Kidney tubule cell (primary cell): ENCODE measurements at places on chromosomes 3 and 15.

DNA sequence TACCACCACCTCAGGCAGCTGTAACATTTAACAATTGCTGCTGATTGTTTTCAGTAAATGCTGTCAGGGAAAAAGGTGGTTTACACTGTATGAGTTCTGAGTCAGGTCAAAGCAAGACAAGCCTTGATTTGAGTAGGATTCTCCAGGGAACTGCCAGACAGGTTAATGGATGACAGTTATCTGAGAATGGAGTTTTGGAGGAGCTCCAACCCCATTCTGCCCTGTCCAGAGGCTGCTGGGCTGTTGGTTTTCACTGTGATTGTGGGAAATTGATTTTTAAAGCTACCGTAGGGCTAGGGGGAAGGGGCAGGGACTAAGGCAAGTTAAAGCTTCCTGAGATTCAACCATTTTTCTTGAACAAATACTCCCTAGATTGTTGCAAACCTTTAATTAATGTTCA is 39.9 kb downstream of the TICRR start:
- DNase-seq, result no peak

DNA sequence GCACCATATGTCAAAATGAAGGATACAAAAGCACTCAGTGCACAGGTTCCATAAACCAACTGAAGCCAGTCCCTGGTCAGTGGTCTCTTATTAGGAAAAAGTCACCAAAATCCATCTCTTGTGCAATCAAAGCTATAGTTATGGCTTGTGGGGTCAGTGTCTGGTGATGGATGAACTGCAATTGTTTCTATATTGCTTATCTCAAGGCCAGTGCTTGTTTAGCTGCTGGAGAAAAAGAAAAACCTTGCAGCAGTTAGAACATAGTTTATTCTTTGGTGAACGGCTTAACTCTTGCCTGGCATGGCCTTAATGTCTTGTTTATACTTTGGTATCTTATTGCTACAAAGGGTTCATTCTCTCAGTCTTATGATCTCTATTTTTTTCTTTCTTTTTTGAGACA is 2.9 kb upstream of the UQCRC1 start:
- no peak for DNase-seq

DNA sequence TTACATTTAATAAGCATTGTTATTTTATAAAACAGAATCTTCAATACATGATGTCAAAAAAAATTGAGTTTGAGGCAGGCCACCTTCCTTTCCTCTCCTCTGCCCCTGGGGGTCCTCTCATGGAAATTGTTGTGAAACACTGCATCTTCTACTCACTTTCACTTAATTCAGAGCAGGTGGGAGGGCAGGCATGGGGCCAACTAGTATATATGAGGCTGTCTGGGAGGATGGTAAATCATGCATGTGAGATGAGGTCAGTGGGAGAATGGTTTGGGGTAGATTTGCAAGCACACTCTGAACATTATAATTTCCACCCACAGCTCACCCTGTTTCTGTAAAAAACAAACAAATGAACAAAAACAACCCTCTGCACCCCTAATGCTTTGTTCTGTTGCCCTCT is 10.4 kb upstream of the CCDC14 start:
- DNase-seq, result no peak

- DNase-seq, result peak; percentile 58
Observed at GRCh38 chr3:65714134-65714533, 324.6 kb downstream of the MAGI1 start.

GRCh38 chr3:116037954-116038911 is 407.1 kb downstream of the LSAMP start:
- no peak for DNase-seq

DNA sequence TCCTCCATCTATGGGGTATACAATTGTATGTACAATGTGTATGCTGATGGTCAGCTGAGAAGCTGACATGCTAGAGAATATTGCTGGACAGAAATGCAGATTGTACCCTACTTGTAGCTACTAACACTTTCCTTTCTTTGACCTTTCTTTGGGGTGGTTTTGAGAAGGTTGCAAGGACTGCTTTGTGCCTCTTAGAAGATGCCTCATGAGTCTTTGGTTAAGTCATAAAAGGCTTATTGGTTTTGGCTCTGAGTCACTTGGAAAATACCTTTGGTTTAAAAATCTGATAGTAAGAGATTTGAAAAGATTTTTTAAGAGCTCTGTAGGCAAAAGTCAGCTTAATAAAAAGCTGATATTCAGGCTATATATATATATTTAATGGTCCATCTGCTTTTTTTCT is 71.5 kb downstream of the ZMAT3 start:
- peak; percentile 22 for DNase-seq

DNA sequence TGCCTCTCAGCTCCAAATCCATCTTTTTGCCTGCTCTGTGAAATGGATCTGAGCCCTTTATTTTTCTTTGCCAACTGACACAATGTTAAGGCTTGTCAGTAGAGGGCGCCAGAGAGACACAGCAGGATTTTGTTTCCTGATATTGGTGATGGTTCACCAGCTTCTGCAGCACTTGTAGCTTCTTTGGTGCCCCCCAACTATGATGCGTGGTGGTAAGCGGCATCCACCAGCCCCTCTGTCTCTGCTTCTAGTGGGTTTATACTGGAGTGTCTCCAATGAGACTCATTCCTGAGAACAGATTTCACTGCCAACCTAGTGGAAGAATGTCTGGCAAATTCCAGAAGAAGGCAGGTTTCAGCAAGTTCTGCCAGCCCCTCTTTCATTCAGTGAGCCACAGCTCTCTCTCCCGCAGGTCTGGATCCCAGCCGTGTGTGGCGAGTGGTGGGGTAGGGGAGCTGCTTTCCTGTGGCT is 471.9 kb upstream of the FRG2C start:
- DNase-seq, result peak; percentile 50

DNA sequence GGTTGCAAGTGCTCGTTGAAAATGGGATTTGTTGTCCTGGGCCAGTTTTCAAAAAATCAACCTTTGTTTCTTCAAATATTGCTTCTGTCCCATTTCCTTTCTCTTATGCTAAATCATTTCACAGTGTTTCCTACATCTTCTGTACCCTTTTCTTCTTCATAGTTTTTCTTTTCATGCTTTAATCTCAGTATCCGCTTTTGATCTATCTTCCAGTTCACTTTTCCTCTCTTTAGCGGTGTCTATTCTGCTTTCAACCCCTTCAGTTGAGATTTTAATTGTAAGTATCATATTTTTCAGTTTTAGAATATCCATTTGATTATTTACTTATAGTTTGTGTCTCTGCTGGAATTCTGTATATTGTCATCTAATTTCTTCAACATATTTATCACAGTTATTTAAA is 311.7 kb upstream of the TPM1 start:
- DNase-seq, result no peak

DNA sequence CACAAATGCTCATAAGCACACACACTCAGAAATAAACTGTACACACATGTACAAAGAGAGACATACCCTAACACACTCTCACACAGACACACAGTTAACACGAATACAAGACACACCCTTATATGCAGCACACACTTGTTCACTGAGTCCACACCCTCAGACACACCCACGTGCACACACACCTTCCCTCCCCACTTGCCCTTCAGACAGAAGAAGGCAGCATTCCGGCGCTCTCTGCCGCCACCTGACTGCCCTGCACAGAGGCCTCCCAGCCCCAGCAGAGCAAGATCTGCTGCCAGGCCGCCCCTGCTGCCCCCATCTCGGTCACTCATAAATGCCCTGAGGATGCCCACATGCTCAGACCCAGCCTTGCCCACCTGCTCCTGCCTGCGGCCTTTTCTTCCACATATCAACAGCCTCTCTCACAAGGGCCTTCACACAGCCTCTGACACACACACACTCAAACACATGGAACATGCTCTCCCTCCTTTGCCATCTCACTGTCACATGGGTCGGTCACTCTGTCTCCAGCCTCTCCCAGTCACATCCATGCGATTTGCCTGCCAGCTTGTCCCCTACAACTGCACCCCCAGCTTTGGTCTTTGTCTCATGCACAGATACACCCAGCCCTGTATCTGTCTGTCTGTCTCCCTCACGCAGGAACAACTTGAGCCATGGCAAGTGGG is 71.1 kb downstream of the EPHB3 start:
- DNase-seq, result no peak

DNA sequence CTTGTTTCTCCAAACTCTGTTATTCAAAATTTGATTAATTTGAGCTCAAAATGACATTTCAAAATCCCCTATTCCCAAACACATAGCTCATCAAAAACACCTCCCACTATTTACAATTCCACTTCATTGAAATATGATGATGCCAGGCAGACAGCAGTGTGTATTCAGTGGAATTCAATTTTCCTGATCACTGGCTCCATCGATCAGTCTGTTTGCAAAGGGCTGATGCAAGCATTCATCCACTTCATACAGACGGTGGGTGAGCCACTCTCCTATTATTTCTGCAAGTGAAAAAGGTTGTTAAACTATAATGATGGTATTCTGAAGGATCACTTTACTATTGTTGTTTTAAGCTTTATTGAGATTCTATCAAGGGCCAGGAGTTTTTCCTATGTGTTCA is 90.7 kb downstream of the RTP4 start:
- DNase-seq, result no peak

- DNase-seq, result no peak
Observed at GRCh38 chr3:4688411-4688810, 195.3 kb downstream of the ITPR1 start.

DNA sequence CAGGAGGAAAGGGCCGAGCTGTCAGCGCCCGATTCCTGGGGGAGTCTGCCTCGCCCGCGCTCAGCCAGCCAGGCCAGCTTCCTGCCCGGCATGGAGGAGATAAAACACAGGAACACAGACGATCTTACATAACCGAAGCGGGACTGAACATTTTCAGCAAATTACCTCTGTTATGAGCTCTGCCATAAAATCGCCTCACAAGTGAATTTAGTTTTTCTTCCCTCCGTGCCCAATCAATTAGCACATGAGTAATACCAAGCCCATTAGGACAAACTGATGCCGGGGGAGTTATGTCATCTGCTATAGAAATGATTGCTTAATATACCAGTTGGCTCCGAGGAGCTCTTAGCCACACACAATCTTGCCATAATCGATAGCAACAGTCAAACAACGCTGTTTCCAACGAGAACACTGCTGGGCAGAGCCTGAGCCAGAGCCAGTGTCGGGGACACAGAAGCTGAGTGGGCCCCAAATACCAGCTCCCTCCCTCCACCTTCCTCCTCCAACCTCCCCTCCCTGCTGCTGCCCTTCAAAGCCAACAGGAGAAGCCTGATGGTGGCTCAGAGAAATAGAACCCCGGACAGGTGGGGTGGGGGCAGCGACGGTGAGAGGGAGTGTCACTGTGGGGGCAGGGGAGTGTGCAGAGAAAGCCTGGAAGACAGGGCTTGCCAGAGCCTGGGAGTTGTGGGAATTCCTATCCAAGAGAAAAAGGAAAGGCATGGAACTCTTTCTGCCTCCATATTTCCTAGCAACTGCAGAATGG is 279.4 kb upstream of the TLE3 start:
- DNase-seq, result peak; percentile 31

GRCh38 chr3:171944118-171945016 is 95.0 kb upstream of the FNDC3B start:
- DNase-seq, result no peak

- DNase-seq, result no peak
Observed at GRCh38 chr3:55474213-55474632, 12.9 kb downstream of the WNT5A start.

GRCh38 chr15:69271217-69271616 is 27.5 kb upstream of the PAQR5 start:
- no peak for DNase-seq

DNA sequence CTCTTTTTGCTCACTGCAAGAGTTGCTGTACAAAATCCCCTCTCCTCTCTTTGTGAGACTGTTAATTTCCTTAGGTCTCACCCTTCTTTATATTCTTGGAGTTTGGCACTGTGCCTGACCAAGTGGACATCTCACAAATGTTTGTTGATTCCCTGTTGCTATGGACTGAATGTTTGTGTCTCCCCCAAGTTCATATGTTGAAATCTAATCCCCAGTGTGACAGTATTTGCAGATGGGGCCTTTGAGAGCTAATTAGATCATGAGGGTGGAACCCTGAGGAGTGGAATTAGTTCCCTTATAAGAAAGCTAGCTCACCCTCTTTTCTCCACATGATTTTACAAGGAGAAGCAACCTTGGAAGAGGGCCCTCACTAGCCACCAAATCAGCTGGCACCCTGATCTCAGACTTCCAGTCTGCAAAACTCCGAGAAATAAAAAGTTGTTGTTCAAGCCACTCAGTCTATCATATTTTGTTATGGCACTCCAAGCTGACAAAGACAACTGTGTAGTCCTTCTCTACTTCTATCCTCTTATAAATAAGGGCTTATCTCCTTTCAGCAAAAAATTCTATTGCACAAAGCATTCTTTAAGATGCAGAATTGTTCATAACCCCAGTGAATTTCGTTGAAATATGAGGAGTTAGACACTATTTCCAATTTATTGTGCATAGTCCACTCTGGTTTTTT is 65.5 kb upstream of the NPHP3 start:
- no peak for DNase-seq

- peak; percentile 31 for DNase-seq
Observed at GRCh38 chr3:139935866-139936817, 1.2 kb downstream of the CLSTN2 start.

DNA sequence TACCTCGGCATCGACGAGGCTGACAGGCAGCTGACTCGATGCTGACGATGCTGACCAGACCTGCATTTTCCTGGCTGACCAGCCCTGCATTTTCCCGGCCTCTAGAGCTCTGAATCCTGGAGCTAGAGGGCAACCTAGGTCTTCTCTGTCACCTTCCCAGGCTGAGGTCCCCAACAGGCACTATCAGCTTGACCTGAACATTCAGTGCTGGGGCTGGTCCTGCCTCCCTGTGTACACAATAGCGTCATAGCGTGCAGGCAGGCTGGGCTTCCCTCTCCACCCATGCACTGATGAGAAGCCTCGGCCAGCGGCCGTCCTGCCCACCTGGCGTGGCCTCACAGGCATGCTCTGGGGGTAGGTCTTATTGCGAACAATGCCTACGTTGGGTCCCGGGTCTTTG is 62.3 kb upstream of the SNRPA1 start:
- peak; percentile 3 for DNase-seq

DNA sequence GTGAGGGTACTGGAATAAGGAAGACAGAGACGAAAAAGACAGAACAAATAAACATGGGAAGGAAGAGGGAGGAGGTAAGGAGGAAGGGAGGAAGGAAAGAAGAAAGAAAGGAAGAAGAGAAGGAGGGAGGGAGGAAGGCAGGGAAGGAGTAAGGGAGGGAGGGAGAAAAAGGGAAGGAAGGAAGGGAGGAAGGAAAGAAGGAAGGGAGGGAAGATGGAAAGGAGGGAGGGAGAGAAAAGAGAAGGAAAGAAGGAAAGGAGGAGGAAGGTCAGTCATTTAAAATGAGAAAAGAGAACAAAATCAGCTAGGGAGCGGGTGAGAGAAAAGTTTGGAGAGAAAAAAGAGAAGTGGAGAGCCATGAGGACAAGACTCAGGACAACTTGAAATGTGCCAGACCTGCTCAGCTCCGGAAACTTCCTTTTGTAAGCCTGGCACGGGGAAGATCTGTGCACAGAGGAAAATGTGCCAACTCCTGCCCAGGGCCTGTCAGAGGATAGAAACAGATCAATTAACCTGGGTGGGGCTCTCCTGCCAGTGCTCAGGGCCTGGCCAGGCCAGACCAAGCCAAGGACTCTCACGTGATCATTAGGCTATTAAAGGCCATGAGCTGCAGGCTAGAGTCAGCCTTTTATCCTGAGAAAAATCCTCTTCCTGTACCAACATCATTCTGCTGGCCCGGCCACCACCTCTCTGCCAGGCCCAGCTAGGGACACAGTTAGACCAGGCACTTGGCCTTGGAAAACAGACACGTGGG is 50.1 kb upstream of the BCL6 start:
- DNase-seq, result no peak

GRCh38 chr15:57302640-57303257 is 73.6 kb upstream of the CGNL1 start:
- DNase-seq, result no peak

GRCh38 chr3:17357035-17357710 is 385.3 kb downstream of the TBC1D5 start:
- DNase-seq, result no peak
